NCI-H774 (cell line): ENCODE measurements at places on chromosomes 4 and X.

DNA sequence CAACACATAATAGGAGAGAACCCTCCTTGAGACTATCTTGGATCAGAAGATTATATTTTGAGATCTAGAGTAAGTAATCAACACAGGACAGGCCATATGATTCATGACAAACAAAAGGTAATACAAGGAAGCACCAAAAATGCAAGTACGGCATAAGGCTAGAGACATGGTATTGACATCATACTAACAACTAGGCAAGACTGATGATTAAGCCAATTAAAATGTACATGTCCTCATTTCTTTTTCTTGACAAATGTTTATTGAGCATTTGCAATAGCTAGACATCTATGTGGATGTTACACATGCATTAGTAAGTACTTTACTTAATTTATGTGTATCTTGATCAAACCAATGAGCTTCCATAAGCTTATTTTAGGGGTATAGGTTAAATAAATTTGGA, 695.7 kb upstream of the GALNTL6 start:
- DNase-seq: no peak

GRCh38 chrX:84501798-84502628, at the start of gene HDX:
TSS of gene HDX (minus strand) at chrX:84502453. CDS start at chrX:84475397, 27,056 bp downstream.
- peak; percentile 65 for DNase-seq

DNA sequence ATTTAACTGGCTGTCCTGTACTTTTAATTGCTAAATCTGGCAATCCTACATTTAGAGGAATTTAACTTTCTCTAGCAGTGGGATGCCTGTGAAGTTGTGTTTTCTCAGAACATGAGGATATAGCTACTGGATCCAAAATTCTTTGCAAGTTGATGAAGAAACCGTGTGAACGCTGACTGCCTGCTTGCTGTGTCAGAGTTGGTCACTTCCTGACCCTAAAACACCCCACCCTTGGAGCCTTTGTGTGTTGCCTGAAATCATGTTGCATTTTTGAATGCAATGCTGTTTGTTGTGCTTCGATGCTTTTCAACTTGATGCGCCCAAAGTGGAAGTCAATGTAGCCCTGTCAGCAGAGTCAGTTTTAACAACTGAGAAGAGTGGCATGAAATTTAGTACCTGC, 211.2 kb downstream of the ANK2 start:
- DNase-seq: no peak

DNA sequence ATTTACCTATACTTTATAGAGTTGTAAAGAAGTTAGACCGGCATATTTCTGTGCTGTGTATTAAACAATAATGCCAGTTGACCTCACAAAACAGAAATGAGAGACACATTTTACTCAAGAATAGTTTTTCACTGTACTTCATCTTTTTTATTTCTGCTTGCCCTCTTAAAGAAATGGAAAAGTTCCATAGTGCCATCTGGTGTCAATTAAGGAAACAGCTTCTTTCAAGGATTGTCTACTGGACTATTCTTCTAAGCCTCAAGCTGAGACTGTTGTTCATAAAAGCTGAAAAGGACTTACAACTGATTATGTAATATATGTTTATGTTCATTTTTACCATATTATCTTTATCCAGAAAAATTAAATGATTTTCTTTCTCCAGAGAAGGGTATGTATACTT, 1523.7 kb downstream of the ARAP2 start:
- DNase-seq: peak; percentile 22

DNA sequence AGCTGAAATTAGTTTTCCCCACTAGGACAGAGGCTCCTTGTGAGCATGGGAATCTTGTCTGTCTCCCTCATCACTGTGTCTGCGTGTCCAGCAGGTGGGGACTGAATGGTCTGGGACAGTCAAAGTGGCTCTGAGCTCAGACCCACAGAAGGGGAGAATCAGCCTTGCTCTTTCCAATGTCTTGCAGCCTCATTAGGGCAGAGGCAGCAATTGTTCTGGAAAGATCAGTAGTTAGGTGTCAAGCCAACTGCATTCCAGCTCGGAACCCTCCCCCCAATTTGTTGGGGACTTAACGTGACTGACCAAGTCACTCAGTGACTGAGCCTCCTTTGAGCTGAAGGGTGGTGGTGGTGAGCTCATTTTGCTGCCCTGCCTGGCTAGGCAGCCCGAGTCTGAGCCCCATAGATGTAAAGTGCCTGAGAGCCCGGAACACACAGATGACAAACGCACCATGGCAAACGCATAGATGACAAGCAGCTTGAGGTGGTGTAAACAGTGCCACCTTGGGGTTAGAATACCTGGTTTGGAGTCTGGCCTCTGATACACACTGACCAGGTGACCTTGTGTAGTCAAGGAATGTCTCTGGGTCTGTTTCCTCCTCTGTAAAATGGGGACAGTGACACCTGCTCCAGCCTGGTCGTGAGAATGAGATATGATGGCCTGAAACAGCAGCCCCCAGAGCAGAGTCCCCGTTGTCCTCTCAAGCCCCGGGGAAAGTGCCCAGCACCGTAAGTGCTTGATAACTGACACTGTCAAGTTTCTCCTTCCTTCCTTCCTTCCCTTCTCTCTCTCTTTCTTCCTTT, 2.7 kb upstream of the SORCS2 start:
- DNase-seq: no peak
